AML-193 (cell line): ENCODE measurements at places on chromosomes 16 and 17.
A peak's percentile ranks its signal among the peaks of the same experiment; 100 is the strongest.

GRCh38 chr17:28612936-28613872 is 781 bp downstream of the RSKR start:
- DNase-seq, result peak; percentile 26

DNA sequence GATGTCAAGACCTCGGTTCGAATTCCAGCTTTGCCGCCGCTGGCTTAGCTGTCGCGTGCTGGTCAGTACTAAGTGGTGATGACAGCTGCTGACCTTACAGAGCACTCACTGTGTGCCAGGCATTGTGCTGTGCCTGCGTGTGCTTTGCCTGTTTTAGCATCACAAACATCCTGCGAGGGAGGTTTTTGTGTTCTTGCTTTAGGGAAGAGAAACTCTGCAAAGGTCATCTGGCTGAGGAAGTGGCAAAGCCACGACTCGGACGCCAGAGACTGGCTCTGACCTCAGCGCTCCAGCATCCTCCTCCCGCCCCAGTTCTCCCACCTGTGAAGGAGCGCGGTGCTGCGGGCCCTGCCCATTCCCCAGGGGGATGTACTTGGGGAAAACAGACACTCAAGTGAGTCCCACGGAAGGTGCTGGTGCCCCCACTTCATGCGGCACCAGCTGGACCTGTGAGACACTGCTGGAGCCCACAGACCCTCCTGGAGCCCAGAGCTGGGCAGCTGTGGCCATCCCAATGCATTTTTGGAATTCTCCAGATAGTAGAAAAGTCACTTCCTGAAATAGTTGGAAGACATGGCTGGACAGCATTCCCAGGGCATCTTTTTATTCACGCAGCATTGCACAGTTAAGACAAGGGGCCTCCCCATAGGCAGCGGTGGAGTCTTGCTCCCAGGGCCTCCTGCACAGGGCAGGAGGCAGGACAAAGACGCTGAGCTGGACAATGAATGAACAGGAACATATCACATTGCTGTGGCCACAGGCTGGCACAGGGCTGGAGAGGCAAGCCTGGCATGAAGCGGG is 20.0 kb upstream of the HERPUD1 start:
- no peak for DNase-seq

GRCh38 chr16:76346210-76346609 is 69.0 kb downstream of the CNTNAP4 start:
- no peak for DNase-seq

- DNase-seq, result no peak
Observed at GRCh38 chr17:61205931-61206330, 193.7 kb upstream of the TBX2 start.
